NCI-H1436 treated with DMSO at 0.1 percent for 48 hours (cell line): ENCODE measurements at places on chromosomes 1 and 21.

DNA sequence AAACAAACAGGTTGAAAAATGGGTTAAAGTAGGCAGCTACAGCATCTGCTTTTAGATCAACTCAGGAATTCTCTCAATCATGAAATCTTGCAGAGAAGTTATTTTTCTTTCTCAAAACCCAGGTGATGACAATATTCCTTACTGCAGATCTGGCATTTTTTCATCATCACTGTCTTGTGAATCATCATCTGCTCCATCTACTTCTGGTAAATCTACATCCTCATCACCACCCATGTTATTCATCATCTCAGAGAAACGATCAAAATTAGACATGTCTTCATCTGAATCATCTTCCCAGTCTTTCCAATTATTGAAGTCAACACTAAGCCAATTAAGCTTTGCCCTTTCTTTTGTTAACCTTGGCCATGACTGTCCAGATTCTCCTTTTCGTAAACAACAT, 21.8 kb downstream of the GBP2 start:
- no peak for DNase-seq

DNA sequence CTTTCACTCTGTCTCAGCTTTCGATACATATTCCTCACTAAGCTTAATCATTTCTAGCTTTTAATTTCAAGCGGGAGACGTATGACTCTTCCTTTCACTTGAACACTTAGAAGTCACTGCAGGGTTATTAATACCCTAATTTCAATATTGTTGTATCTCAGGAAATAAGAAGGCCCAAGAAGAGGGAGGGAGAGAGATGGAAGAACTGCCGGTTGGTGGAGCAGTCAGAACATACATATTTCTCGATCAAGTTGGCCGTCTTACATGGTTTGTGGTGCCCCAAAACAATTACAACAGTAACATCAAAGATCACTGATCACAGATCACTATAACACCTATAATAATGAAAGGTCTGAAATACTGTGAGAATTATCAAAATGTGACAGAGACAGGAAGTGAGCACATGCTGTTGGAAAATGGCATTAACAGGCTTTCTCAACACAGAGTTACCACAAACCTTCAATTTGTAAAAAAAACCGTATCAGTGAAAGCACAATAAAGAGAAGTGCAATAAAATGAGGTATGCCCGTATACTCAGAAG, 145.4 kb upstream of the HP1BP3 start:
- DNase-seq, result no peak

GRCh38 chr1:68409426-68409825, 40.3 kb downstream of the RPE65 start:
- DNase-seq, result no peak

- DNase-seq, result no peak
Observed at GRCh38 chr1:202061055-202061454, 50.7 kb downstream of the ELF3 start.

GRCh38 chr1:42081475-42081874, 71.7 kb upstream of the GUCA2B start:
- DNase-seq, result no peak

DNA sequence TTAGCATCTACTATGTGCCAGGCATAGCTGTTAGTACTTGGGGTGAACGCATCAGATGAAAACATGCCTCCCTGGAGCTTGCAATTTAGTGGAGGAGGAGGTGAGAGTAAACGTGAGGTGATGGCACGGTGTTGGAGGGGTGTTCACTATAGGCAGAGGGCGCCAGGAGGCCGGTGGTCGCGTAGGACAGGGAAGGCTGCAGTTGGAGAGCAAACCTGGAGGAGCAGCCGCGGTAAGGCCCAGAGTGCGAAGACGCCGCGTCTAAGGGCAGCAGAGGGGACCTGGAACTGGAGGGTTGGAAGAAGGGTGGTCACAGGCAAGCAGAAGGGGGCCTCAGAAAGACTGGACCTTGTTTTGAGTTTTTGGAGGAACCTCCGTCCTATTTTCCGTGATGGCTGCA, 30.2 kb upstream of the TRIM17 start:
- DNase-seq, result no peak

GRCh38 chr1:27044613-27045151, 32.0 kb upstream of the TENT5B start:
- DNase-seq, result no peak

- no peak for DNase-seq
Observed at GRCh38 chr1:209542585-209542984, 40.9 kb upstream of the CAMK1G start.

DNA sequence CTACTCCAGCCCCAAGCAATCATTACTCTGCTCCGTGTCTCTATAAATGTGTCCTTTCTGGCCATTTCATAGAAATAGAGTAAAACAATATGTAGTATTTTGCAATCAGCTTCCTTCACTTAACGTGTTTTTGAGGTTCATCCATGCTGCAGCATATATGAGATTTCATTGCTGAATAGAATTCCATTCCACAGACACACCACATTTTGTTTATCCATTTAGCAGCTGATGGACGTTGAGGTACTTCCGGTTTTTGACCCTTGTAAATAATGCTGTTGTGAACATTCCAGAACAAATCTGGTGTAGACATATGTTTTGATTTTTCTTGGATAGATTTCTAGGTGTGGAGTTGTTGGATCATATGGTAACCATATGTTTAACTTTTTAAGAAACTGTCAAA, 30.7 kb downstream of the ADAM30 start:
- DNase-seq, result no peak
